H4 (cell line): ENCODE measurements at places on chromosomes 13 and 19. TPM values are rescaled to one million over a fixed set of nuclear protein-coding genes. Genes with fewer than 3 reads are reported as not detected.

- no peak for DNase-seq
These were observed 7.2 kb upstream of the ACER1 start for GRCh38 chr19:6340493-6341201.

GRCh38 chr13:98592362-98592732, 15.4 kb upstream of the STK24 start:
- no peak for DNase-seq

DNA sequence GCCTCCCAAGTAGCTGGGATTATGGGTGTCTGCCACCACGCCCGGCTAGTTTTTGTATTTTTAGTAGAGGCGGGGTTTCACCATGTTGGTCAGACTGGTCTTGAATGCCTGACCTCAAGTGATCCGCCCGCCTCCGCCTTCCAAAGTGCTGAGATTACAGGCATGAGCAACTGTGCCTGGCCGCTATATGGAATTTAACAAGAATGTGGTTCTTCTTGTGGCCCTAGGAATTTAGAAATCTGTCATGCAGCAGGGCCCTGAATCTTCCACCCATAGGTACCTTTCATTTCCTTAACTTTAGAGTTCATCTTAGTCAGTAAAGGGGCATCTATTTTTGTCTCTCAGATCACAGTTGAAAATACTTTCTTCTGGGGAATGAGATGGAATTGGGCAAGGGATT, 25.6 kb upstream of the NDFIP2 start:
- no peak for DNase-seq

DNA sequence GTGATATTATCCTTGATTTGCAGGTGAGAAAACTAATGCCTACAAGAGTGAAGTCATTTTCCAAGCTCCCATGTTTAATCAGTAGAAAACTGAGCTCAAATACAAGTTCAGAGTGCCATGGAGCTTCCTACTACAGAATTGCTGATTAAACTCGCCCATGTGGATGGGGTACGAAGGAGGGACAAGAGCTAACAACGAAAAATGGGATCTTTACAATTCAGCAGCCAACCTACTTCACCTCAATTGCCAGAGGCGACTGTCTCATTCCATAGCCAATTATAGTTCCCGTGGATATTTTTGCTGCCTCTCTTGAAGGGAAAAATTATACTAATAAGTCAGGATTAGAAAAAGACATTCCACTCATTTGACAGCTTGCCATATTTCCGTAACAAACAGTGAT, 1155.1 kb downstream of the OLFM4 start:
- no peak for DNase-seq

Gene LILRA1
- total RNA-seq: not detected in 2 replicates

Gene KASH5
- total RNA-seq: not detected in 2 replicates

Gene SMARCA4
- 47.2 and 57.9 TPM in 2 replicates for total RNA-seq
